ENCODE measurements at places on chromosomes 11 and 22.

GRCh38 chr11:99548264-99548663 is 527.5 kb downstream of the CNTN5 start:
- DNase-seq, result no peak

DNA sequence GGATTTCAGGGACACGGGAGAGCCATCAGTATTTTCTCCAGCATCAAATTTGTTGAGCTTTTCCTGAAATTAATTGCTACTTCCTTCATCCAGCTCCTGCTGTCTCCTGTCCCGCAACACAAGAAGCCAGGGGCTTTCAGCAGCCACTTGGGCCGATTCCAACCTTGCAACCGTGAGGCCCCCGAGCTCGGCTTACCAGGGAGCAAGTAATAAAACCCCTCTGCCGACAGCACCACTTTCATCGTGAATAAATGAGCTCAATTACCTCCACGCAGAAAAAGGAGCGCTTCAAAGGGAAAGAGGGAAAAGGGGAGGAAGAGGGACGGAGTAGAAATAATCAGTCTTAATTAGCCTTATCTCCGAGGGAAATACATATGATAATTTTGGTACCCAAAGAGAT is 76.6 kb downstream of the CELSR1 start:
- no peak for DNase-seq

DNA sequence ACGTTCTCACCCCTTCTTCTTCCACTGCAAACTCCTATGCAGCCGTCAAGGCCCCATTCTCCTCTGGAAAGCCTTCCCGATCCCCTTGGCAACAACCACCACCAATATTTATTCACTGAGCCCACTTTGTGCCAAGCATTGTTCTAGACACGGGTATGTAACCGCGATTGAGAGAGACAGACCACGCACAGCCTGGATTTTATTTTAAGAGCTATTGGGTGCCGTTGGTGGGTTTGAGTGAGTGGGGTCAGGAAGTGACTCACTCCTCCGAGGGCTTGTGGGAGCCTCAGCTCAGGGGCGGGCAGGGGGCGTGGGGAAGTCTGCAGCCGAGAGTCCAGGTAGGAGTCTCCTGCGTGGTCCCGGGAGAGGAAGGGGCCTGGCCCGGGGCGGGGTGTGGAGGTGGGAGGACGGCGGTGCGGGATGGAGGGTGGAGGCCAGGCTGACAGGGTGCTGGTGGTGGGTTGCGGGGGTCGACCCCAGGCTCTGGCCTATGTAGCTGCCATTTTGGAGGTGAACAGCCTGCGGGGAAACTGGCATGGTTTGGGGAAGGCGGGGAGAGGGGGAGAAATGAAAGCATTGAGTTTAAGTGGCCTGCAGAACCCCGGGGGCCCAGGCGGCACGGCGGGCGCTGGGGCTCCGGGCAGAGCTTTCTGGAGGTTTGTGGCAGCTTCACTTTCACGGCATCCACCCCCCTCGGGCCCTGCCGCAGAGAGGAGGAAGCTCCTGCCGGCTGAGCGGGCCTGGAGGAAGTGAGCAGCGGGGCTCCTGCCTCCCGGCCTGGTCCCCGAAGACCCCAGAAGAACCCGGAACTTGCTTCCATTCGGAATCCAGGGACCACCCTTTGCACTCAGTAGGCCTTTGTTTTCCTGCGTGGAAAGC is 547 bp downstream of the PARVG start:
- no peak for DNase-seq

DNA sequence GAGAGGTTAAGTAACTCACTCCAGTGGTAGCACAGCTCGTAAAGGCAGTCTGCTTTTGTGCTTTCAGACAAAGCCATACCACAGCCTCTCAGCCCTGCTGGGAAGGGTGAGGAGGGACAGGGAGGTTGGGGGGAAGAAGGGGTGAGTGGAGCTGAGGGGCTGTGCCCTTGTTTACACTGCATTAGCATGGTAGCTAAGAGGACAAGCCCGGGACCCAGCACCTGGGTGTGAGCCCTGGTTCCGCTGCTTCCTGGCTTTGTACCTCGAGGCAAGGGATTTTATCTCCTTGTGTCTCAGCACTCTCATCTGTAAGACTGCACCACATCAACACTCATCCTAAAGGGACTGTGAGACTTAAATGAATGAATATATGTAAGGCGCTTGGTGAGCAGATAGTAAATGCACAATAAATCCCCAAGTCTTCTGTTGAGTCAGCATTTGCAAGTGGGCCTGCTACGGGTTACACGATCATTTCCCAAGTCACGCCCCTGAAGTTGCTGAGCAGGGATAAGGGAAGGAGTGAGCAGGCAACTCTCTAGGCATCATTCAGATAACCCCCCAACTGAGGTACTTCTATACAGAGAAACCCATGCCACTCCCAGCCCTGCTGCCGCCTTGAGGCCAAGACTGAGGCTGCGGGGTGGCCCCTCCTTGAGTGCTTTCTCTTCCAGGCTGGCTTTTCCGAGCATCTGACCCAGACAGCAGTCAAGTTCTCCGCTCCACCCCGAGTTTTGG is 7.5 kb downstream of the RASD2 start:
- no peak for DNase-seq

- no peak for DNase-seq
Observed at GRCh38 chr22:39308614-39309363, 10.6 kb downstream of the RPL3 start.

GRCh38 chr11:12705874-12706273 is 31.7 kb downstream of the TEAD1 start:
- DNase-seq, result no peak

- no peak for DNase-seq
Observed at GRCh38 chr11:75352588-75353206, 1.2 kb upstream of the ARRB1 start.

DNA sequence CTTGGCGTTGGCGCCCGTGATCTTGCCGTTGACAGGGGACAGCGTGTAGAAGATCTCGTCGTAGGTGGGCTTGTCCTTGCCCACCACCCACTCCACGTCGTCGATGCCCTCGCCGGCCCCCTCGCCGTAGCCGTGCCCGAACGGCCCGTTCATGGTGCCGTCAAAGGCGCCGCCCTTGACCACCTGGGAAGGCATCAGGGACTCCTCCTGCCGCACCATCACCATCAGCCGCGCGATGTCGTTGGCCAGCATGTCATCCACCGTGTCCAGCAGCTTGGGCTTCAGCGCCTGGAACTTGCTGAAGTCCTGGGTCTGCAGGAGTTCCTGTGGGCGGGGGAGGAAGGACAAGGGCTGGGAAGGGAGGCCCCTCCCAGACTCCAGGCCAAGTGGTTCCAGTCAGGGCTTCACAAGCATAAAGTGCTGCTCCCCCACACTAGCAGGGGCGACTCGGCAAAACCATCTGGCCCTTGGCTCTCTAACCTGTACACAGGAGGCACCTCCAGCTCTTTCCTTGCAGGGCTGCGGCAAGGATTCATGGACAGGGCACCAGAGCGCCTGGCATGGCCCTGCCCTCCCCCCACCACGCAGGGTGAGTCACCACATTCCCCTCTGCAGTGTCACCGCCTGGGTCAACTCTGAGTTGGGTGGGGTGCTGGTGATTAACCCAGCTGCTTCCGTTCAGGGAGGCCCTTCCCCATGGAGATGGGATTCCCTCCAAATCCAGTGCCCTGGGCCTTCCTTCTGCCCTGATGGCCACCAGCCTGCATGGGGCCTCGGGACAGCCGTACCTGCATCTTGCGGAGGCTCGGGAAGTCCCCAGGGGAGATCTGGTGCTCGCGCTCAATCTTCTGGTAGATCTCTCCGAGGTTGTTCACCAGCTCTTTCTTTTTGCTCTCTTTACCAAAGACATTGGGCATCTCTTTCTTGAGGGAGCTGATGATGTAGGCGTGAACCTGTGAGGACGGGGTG is 10.4 kb upstream of the CDC42BPG start:
- no peak for DNase-seq
